ENCODE measurements at places on chromosomes 4 and X.

DNA sequence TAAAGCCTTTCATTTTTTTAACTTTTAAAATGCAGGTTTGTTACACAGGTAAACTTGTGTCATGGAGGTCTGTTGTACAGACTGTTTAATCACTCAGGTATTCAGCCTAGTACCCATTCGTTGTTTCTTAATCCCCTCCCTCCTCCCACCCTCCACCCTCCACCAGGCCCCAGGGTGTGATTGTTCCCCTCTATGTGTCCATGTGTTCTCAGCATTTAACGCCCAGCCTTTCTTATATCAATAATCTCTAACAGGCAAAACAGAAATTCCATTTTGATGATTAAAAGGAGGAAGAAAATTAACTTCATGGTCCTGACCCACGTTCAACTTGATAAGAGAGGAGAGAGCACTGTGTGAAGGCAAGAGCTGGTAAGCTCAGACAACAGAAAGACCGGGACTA is 75.1 kb downstream of the TSPAN5 start:
- no peak for DNase-seq

DNA sequence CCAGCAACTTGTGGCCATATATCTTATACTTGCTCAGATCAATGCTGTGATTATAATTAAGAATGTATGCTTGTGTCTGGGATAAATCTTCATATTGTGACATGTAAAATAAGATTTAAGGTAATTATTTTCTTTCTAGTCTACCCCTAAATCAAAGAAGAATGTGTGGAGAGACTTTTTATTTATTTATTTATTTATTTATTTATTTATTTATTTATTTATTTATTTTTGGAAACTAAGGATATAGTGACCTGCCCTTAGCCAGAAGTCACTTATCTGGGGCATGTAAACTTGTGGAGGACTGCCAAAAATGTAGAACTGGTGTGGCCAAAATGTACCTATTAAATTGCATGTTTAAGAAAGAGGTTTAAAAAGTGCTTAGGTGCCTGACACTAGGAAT is 144.3 kb downstream of the BEND2 start:
- DNase-seq = no peak

GRCh38 chrX:70234355-70234754 is at the start of gene AWAT1:
Gene AWAT1 (plus strand): TSS chrX:70234655. CDS start chrX:70234696, 41 bp downstream.
- no peak for DNase-seq

GRCh38 chrX:24768556-24768955 is 74.8 kb downstream of the POLA1 start:
- no peak for DNase-seq

DNA sequence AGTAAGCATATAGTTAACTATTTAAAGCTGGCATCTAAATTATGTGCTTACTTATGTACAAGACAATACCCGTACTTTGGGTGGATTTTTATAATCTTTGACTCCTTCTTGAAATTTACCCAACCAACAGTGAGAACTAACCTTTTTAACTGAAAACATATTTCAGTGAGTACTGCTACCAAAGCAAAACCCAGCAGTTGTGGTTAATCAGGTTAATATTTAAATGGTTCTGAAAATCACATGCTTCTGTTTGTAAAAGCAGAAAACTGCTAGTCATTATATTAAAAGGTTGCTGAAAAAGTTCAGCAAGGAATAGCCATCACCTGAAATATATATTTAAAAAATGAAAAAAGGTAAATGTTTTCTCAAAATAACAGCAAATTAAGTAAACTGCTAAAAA is 20.0 kb downstream of the UBE2D3 start:
- DNase-seq = no peak

- no peak for DNase-seq
These were observed 155.9 kb upstream of the MAOA start for GRCh38 chrX:43500246-43500645.

DNA sequence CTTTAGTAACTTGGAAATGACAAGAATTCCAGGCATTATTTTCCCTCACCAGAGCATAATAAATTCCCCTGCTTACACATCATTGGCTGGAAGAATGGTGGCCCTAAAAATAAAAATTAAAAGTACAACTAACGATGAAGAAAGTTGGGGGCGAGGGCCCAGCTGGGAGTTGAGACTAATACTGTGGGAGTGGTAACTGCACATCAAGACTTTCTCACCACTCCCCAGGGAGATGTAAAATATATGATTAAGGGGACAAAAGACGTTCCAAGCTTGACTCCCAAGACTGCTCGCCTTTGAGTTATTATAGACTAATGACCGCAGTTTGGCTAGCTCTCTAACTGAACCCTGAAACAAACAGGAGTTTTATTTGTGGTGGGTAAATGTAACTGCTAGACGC is 30.0 kb downstream of the SMIM31 start:
- no peak for DNase-seq

- no peak for DNase-seq
These were observed 876 bp downstream of the KLHL2 start for GRCh38 chr4:165208221-165208652.
